ENCODE measurements at places on chromosomes 13 and 19.
A peak's percentile ranks its signal among the peaks of the same experiment; 100 is the strongest.

GRCh38 chr19:3108775-3109174, 14.6 kb downstream of the GNA11 start:
- no peak for DNase-seq

- DNase-seq, result no peak
Measured at GRCh38 chr19:56930647-56931535, 90.4 kb upstream of the PEG3 start.

- no peak for DNase-seq
Measured at GRCh38 chr13:89181041-89181440, 1509.9 kb downstream of the SLITRK5 start.

- DNase-seq, result peak; percentile 29
Measured at GRCh38 chr13:24540236-24541126, 27.9 kb upstream of the PARP4 start.

DNA sequence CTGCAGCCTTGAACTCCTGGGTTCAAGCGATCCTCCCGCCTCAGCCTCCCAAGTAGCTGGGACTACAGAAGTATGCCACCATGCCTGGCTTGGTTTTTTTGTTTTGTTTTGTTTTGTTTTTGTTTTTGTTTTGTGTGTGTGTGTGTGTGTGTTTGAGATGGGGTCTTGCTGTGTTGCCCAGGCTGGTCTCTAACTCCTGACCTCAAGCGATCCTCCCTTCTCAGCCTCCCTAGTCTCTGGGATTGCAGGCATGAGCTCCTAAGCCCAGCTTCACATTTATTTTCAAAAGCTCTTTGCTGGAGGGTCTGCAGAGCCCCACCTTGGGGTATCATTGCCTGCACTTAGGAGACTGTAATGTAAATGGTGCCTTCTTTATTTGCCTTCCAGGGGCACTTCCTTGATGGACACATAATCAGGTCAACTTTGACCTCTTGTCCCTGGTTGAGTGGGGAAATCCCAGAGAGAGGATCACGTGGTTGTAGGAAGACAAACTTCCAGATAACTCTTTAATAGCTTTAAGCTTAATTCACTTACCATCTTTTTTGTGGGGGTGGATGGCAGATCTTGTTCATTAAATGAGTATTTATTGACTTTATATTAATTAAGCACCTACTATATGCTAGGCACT, 72.9 kb upstream of the NPAS1 start:
- no peak for DNase-seq

DNA sequence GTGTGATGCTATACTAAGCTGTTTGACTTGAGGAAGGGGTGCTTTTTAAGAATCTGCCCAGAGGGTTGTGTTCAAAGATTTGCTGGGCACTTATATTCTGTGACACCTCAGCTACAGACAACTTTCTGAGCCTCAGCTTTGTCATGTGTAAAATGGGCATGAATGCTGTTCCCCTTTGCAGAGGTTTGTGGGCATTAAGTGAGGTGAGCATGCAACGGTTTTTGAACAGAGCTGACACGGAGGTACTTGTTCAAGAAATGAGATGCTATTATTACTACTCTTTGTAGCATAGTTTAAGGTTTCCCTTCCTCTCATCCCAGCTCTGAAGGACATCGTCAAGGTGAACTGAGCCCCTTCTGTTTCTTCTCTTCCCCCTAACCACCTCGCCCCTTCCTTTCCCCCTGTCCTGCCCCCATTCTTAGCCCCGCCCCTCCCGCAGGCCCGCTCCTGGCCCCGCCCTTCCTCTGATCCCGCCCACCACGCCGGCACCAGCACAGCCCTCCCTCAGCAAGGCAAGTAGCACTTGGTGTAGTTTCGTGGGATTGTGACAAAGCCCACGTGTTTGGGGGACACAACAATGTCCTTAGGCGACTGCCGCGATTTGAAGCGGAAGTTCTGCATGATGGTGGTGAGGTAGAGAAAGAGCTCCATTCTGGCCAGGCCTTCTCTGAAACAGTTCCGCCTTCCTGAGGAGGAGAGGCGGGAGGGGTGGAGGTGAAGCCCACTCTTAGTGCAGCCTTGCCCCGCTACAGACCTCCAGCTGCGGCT, 26.1 kb upstream of the CYP2A7 start:
- DNase-seq, result no peak

DNA sequence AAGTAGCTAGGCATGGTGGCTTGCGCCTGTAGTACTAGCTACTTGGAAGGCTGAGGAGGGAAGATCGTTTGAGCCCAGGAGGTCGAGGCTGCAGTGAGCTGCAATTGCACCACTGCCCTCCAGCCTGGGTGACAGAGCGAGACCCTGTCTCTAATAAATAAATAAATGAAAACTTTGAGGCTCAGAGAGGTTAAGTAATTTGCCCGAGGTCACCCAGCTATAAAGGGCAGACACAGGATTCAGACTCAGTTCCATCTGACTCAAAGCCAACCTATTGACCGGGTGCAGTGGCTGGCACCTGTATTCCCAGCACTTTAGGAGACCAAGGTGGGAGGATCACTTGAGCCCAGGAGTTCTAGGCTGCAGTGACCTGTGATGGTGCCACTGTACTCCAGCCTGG, 7.4 kb upstream of the OLFM2 start:
- DNase-seq, result no peak

GRCh38 chr13:24671386-24672113, 8.7 kb upstream of the ATP12A start:
- peak; percentile 39 for DNase-seq

- DNase-seq, result peak; percentile 90
Measured at GRCh38 chr19:1252221-1252820, 3.9 kb downstream of the MIDN start.

DNA sequence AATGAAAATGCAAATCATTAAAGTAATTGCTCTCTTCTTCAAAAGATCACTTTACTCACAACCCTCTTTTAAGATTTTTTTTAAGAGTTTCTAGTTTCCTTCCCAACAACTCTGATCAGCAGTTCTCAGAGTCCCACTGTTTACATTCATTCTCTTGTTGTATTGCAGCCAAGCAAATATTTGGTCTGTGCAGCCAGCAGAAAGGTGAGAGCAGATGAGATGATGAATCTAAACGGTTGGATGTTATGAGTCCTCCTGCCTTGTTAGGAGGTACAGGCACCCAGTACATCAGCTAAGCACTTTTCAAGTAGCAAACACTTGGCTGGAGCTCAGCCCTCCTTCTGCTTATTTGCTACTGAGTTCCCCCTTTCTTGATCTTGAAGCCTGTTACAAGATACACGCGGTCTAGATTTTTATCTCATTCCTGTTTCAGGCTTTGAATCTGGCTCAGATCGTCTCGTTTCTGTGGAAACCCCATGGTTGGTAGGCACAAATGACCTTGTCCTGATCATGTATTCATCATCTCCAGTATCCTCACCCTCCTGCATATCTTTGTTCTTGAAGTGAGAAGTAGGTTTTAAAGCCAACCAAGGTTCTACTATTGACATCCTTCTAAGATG, 300.7 kb downstream of the DCT start:
- no peak for DNase-seq

GRCh38 chr13:27442797-27443196, 7.6 kb downstream of the MTIF3 start:
- DNase-seq, result no peak

DNA sequence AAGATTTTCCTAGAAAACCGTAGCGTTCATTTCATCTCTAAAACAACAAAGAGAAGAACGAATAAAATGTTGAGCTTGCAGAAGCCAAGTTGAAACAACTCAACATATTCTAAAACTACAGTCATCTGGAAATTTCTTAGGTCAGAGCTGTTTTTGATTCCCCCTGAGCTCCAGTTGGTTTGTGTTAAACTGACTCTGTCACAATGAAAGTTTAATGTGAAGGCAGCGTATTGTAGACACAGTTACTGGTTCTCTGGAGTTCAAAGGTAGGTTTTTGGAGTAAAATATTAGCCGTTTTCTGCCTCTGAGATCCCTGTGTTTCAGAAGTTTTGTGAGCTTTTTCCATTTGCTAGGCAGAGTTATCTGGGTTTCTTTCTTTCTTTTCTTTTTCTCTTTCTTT, 2.2 kb downstream of the ARHGEF7 start:
- DNase-seq, result no peak

- no peak for DNase-seq
Measured at GRCh38 chr13:113404723-113405471, 41.0 kb upstream of the GRTP1 start.

DNA sequence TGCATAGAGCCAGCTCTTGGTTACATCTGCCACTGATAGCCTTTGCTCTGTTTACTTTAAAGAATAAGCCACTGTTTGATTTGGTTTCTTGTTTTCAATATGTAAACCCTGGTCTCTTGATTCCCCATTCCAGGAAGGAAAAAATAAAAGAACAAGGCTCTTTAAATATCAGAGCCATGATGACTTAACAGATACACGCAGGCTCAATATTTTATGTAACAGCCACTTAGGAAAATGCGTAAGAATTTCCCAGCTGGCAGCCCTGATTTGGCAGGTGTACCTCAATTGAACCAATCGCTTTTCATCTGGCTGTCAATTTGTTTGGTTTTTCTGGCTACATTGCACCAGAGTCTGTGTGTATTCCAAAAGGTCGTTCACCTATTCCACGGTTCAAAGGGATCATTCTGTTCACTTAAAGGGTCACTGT, 65.6 kb downstream of the IRS2 start:
- DNase-seq, result no peak

- no peak for DNase-seq
Measured at GRCh38 chr19:6735181-6735911, 2.0 kb downstream of the GPR108 start.

- DNase-seq, result no peak
Measured at GRCh38 chr13:92473765-92474475, 752.7 kb upstream of the GPC6 start.

DNA sequence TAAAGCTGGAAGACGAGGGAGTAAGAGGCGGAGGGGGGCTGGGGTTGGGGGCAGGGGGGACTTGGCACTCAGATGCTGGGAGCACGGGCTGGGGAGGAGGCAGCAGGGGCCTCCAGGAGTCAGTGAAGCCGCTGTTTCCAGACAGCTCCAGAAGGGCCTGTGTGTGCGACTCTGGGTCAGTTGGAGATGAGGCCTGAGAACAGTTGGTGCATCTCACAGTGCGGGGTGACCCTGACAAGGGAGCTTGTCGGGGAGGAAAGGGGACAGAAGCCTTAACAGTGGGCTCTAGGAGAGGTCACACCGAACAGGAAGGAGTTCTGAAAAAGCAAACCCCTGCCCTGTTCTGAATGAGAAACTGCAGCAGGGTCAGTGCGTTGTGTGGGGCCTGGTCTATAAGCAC, 11.2 kb downstream of the NAXD start:
- DNase-seq, result no peak

GRCh38 chr13:98347756-98348155, 170.7 kb upstream of the RNF113B start:
- DNase-seq, result no peak

GRCh38 chr13:98526182-98526512, 50.8 kb downstream of the STK24 start:
- no peak for DNase-seq

DNA sequence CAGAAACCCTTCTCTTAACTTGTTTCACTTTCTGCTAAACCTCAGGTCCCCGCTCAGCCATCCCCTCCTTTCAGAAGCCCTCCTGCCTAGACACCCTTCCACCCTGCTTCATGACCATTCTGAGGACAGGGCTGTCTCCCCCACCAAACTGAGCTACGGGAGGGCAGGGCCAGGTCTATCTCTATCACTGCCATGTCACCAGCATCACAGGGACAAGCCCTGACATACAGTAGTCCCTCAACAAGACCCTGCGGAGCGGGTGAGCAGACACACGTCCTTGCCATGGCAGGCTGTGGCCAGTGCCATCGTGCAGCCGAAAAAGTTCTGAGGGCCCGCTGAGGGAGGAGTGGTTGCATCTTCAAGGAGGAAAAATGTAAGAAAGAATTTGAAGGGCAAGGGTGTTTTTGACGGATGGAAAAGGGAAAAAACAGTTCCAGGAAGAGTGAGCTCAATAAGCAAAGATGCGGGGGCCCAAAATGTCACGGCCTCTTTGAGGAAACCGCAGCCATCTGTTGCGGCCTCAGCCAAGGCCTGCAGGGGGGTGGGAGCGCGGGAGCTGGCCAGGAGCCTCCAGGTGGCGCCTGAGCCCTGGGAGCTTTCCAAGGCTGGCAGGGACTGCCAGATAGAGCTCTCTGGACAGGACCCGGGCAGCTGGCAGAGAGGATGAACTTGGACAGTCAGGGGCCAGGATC, 8.1 kb downstream of the PTGIR start:
- peak; percentile 66 for DNase-seq

GRCh38 chr19:34457446-34457845, 24.1 kb upstream of the WTIP start:
- no peak for DNase-seq

DNA sequence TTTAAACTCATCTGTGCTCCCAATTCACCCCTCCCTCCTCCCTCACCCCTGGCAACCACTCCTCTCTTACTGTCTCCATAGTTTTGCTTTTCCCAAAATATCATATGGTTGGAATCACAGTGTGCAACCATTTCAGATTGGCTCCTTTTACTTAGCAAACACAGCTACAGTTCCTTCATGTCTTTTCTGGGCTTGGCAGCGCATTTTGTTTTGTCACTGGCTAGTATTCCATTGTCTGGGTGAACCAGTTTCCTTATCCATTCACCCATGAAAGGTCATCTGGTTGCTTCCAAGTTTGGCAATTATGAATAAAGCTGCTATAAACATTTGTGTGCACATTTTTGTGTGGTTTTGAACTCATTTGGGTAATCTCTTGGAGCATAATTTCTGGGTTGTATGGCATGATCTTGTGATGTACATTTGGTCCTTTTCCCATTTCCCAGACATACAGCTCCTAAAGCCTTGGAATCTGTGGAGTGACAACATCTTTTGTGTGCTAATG, 23.9 kb upstream of the GAS6 start:
- no peak for DNase-seq

DNA sequence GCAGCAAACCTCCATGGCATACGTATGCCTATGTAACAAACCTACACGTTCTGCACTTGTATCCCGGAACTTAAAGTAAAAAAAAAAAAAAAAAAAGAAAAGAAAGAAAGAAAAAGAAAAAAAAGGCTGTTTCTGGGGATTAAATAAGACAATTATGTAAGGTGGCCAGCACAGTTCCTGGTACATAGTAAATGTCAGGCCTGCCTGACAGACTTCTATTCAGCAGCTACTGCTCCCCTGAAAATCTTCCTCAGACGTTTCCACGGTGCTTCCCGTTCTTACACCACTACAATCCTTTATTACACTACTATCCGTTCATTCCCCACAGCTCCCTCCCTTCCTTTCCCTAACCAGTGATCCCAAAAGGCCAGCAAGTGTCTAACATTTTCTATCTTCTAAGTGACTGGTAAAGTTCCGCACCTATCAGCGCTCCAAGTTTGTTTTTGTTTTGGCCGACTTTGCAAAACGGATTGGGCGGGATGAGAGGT, 636 bp upstream of the RB1 start:
- no peak for DNase-seq

Measured in femur (tissue), 1 donor.